ENCODE measurements at places on chromosomes 1 and 21. TPM values are rescaled to one million over a fixed set of nuclear protein-coding genes. Genes with fewer than 3 reads are reported as not detected.

DNA sequence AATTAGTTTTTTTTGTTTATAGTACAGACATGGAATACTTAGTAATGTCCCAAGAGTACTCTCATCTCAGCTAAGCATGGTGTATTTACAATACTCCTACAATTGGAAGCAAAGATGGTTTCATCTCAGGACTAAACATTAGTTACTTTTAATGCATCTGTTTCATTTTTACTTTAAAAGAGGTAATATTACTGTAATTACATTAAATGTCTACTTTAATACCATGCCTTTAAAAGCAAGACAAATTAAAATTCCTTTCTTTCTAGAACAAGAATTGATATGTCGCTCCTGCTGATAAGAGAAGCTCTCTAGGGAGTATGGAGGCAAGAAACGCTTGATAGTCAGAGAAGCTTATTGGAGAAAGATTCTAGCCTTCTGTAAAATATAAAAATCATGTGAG, 284.9 kb upstream of the ADAMTS5 start:
- no peaks in the 10 kb centered on the region for H3K27me3 ChIP-seq
- no peak overlapping the region for H3K4me3 ChIP-seq
- DNase-seq, result no peak
- H3K4me1 ChIP-seq, result no peaks in the 10 kb centered on the region
- H3K27ac ChIP-seq, result no peak overlapping the region
- H3K36me3 ChIP-seq, result no peaks in the 10 kb centered on the region

GRCh38 chr1:225950905-225951497, 10.0 kb upstream of the LEFTY2 start:
- DNase-seq, result no peak
- no peaks in the 10 kb centered on the region for H3K27me3 ChIP-seq
- no peak overlapping the region for H3K27ac ChIP-seq
- H3K4me3 ChIP-seq, result no peak overlapping the region
- H3K4me1 ChIP-seq, result no peaks in the 10 kb centered on the region
- H3K36me3 ChIP-seq, result no peaks in the 10 kb centered on the region

Gene SYNC
- not detected for total RNA-seq

DNA sequence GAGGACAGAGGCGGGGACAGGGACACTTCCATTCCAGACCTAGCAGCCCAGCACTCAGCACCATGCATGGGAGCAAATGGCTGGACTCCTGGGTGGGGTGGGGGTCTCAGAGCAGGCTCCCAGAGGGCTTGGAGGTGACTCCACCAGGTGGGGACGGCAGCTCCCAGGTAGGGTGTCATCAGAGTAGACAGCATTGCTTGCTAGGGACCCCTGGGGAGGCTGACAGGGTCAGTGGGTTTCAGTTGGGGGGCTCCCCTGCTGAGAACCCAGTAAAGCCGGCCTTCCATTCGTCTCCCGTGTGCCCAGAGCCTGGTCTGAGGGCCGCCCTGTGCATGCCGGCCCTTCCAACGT, 4.8 kb upstream of the GJC2 start:
- no peaks in the 10 kb centered on the region for H3K27me3 ChIP-seq
- no peak overlapping the region for H3K27ac ChIP-seq
- no peak for DNase-seq
- H3K4me1 ChIP-seq, result peaks cover 56% of the 10 kb centered on the region
- H3K36me3 ChIP-seq, result peaks cover 42% of the 10 kb centered on the region

- no peak overlapping the region for H3K27ac ChIP-seq
- no peak overlapping the region for H3K4me3 ChIP-seq
- H3K4me1 ChIP-seq, result no peaks in the 10 kb centered on the region
- H3K27me3 ChIP-seq, result no peaks in the 10 kb centered on the region
Measured at GRCh38 chr1:10734962-10735544, 61.4 kb downstream of the CASZ1 start.

GRCh38 chr1:152179566-152179965, 20.5 kb upstream of the RPTN start:
- no peak for DNase-seq
- no peak overlapping the region for H3K27ac ChIP-seq

Data from natural killer cell (primary cell).